CD8-positive, alpha-beta T cell (primary cell): ENCODE measurements at places on chromosomes 16 and 17.

DNA sequence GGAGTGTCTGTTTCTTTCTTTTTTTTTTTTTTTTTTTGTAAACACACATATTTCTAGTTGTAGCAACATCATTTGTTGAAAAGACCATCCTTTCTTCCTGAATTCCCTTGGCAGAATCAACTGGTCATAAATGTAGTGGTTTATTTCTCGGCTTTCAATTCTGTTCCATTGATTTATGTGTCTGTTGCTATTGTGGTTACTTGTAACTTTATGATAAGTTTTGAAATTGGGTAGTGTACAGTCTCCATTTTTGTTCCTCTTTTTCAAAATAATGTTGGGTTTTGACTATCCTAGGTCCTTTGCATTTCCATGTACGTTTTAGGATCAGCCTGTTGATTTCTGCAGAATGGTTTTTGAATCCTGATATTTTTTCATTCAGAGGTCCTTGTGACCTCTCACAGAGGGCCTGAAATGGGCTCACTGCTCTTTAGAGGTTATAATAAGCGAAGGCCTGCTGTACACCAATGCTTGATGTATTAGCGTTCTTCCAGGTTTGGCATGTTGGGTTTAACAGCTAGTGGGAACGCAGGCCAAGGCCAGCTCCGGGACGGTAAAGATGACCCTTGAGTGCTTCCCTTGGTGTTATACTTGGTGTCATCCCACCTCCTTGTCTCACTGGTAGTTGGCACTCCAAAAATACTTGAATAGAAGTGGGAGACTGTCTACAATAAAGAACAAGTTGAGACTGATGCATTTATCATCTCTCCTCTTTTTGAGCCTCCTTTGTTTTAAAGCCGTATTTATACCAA, 43.8 kb downstream of the ZNRF1 start:
- no peak for DNase-seq

DNA sequence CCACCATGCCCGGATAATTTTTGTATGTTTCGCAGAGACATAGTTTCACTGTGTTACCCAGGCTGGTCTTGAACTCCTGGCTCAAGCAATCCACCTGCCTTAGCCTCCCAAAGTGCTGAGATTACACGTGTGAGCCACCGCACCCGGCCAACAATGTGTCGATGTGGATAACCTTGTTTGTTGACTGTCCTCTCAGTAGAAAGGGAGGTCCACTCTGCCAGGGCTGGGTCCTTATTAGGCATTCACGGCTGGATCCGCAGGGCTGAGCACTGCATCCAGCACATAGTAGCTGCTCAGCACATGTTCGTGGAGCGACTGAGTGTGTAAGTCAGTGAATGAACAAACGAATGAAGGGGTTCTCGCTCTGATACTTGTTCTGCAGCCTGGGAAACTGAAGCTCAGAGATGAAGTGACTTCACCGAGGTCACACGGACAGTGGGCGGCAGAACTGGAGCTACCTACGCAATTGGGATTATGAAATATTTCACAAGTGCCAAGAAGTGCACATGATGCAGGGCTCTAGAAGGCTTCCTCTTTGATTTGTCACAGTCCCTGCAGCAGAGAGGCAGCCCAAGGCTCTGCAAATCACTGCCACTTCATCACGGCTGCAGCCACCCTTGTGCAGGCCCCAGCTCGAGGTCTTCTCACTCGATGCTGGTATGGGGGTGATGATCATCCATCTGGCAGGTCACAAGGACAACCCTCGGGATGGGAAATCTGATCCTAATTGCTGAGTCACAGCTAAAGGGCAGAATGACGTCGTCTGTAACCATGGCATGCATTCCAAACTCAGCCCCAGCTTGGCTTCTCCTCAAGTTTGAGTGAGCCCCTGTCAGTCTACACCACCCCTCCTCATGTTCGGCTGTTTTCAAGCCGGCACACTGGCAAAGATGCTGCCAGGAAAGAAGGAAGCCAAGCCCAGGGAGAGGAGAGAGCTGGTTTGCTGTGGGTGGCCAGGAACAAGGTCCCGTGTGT, 28.0 kb upstream of the SNN start:
- peak; percentile 20 for DNase-seq

DNA sequence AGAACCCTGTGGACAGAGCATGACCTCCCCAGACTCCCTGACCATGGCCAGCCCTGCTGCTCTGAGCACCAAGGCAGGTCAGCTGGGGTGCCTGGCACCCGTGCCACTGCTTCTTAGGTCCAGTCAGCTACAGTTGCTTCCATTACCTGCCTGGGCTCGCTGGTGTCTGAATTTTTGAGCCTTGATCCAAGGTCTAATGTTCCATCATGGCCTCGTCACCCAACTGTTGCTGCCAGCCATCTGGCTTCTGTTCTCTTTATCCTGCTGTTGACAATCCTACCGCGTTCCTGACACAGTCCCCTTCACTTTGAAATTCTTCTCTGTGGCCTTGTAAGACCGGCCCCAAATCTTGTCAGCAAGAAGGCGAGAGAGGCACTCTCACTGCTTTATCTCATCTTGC, 16.7 kb downstream of the GLYR1 start:
- no peak for DNase-seq

DNA sequence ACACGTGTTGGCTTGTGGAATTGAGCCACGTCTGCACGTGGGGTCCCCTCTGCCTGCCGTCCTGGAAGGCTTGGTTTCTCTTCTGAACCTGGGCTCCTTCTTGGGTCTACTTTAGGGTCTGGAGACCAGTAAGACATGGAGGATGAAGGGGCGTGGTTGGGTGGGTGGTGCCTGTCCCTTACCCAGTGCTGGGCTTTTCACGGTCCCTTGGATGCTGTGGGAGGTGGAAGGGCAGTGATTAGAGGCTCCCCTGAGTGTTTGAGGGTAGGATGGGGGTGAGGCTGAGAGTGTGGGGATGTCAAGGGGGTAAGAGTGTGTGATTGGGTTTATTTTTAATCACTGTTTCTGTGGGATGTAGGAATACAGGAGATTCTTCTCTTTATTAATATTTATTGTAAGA, 38.3 kb downstream of the MGAT5B start:
- DNase-seq, result no peak

GRCh38 chr16:785563-786535, 2.3 kb downstream of the RPUSD1 start:
- peak; percentile 82 for DNase-seq

DNA sequence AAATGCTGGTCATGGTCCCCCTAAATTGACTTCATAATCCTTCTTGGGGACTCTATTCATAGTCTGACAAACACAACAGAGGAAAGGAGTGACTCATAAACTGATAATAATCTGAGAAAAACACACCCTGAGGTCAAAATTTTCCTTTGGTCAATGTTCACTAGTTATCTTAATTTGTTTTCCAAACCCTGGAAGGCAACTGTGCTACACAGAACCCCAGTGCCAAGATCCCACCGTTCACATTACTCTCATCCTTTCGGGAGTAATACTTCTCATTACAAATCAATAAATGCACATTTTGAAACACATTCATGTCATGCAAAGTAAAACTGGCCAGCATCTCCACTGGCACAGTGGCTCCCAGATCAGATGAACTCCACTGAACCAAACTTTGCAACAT, 23.2 kb downstream of the COIL start:
- no peak for DNase-seq

DNA sequence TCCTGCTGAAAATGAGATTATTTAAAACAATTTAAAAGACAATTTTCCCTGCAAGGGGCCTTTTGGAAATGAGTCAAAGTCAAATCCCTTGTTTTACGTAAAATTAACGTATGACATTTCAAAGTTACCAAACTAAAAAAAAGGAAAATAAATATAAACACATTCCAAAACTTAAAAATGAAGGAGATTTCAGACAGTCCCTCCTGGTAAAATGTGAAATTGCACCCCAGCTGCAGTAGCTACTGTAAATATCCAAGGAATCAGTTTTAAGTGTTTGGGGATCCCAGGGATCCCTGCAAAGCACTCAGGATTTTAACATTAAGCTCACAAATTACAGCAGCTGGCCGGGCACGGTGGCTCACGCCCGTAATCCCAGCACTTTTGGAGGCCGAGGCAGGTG, 63.3 kb downstream of the NXN start:
- DNase-seq, result no peak

- no peak for DNase-seq
Measured at GRCh38 chr17:78525511-78526160, 51.6 kb downstream of the DNAH17 start.

- DNase-seq, result no peak
Measured at GRCh38 chr16:65579050-65579449, 457.2 kb upstream of the CDH11 start.

- peak; percentile 93 for DNase-seq
Measured at GRCh38 chr17:16584273-16584995, 15.4 kb upstream of the ZNF287 start.

GRCh38 chr17:75487351-75488070, 27.8 kb downstream of the CASKIN2 start:
- peak; percentile 52 for DNase-seq

DNA sequence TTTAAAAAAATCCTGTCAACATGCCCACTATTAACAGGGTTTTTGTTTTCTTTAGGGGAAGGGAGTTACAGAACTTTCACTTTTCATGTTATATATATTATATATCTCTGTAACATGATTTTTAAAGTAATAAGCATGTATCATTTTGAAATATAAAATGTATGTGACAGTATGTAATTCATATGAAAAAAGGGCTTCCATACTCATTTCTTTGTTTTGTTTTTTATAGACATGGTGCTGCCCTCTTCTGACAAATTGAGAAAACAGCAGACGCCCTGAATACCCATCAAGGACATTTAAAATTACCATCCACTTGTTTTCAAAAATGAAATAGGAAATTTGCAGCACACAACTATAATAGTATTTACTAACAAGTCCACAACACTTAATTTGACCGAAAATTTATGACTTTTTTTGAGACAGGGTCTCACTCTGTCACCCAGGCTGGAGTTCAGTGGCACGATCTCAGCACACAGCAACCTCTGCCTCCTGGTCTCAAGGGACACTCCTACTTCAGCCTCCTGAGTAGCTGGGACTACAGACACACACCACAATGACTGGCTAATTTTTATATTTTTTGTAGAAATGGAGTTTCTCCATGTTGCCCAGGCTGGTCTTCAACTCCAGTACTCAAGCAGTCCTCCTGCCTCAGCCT, 30.4 kb downstream of the CFDP1 start:
- no peak for DNase-seq

DNA sequence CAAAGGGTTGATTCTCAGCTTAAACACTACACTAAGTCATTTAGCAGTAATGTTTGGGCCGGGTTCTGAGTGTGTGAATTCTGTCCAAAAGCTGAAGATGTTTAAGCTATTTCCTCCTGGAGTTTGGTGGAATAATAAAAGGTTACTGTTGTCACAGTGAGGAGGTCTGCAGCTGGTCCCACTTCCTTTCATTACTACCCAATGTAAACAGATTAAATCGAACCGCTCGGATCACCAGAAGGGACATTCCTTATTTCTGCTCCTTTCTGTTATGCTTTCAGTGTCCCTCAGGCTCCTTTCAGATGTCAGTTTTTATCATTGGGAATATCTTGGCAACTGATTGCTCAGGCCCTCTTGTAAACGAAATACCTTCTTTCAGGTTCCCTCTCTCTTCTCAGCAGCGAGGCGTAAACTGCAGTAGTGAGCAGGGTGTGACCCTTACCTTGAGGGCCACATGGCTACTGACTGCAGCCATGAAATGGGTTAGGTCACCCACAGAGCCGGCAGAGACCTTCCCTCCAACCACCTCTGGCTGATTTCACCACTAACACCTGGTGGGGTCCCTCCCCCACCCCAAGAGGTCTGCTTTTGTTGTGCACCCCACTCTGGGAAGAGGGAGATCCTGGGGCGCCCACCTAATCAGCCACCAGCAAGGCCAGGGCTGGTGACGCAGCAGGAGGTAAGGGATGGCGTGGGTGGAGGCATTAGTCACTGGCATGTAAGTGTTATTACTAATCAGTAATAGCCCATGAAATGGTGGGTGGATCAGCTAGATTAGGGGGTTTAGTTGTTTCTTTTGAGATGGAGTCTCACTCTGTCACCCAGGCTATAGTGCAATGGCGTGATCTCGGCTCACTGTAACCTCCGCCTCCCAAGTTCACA, 117.6 kb downstream of the VPS53 start:
- no peak for DNase-seq

- DNase-seq, result no peak
Measured at GRCh38 chr17:49447628-49448302, 33.1 kb upstream of the PHB1 start.

- no peak for DNase-seq
Measured at GRCh38 chr16:65936096-65936495, 430.4 kb upstream of the CDH5 start.

- DNase-seq, result no peak
Measured at GRCh38 chr17:12667299-12667958, 1.7 kb downstream of the MYOCD start.

- no peak for DNase-seq
Measured at GRCh38 chr16:83903751-83904150, 4.8 kb downstream of the MLYCD start.

DNA sequence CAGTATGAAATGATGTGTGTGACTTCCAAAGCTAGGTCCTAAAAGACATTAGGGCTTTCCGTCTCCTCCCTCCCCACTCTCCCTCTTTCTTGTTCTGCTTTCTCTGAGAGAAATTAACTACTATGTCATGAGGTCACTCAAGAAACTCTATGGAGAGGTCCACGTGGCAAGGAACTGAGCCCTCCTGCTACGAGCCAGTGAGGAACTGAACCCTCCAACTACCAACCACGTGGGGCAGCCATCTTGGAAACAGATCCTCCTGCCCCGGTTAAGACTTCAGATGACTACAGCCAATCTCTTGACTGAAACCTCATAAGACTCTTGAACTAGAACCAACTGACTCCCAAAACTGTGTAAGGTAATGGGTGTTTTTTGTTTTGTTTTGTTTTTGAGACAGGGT, 4.2 kb upstream of the ALOX15 start:
- DNase-seq, result no peak

- DNase-seq, result no peak
Measured at GRCh38 chr16:8458481-8459046, 131.7 kb downstream of the TMEM114 start.

GRCh38 chr17:79595921-79596320, 14.9 kb downstream of the RBFOX3 start:
- no peak for DNase-seq

- no peak for DNase-seq
Measured at GRCh38 chr16:4245077-4245791, 3.4 kb upstream of the SRL start.

GRCh38 chr17:56203430-56203829, 50.2 kb downstream of the ANKFN1 start:
- DNase-seq, result no peak

DNA sequence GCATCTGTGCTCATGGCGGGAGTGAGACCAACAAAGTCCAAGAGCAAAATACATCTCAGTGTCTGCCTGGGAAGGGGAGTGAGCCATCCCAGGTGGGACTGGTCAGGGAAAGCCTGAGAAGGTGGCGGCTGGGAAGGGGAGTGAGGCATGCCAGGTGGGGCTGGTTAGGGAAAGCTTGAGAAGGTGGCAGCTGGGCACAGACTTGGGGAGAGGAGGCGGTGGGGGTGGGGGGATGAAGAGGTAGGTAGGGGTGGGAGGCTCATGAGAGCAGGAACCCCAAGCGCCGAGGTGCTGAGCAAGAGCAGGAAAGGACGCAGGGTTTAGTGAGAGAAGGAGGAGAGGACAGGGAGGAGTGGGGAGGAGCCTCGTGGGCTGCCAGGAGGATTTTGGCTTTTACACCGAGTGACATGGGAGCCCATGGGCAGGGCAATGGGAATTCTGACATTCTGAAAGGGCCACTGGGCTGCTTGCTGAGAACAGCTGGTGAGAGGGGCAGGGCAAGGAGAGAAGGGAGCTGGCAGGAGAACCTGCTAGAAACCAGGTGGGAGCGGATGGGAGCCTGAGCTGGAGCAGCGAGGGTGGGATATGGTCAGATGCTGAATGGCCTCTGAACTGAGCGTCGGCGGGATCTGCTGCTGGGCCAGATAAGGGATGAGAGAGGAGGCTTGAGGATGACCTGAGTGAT, 256.1 kb upstream of the RPL38 start:
- DNase-seq, result no peak
